ENCODE measurements at places on chromosomes 16 and 17.

GRCh38 chr16:57361404-57361803 is 2.8 kb downstream of the CCL22 start:
- no peak overlapping the region for H3K27ac ChIP-seq
- no peaks in the 10 kb centered on the region for H3K36me3 ChIP-seq
- H3K4me1 ChIP-seq: peaks cover 7% of the 10 kb centered on the region
- H3K4me3 ChIP-seq: no peak overlapping the region

DNA sequence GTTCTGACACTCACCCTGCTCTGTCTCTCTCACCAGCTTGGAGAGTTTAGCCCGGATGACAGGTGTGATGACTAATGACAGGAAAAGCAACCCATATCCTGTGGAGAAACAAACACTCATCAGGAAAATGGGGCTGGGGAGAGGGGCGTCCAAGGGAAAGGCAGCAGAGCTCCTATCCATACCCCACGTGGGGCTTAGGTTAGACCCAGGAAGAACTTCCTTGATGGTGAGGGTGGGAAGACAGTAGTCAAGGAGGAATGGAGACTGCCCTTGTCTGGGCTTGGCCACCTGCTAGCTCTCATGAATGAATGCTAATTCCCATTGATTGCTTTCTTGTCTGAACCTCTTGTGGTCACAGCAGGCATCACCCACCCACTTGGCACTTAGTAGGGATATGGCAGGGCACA is 3.8 kb downstream of the SLC46A1 start:
- no peak overlapping the region for H3K27ac ChIP-seq
- no peaks in the 10 kb centered on the region for H3K27me3 ChIP-seq
- DNase-seq: no peak

DNA sequence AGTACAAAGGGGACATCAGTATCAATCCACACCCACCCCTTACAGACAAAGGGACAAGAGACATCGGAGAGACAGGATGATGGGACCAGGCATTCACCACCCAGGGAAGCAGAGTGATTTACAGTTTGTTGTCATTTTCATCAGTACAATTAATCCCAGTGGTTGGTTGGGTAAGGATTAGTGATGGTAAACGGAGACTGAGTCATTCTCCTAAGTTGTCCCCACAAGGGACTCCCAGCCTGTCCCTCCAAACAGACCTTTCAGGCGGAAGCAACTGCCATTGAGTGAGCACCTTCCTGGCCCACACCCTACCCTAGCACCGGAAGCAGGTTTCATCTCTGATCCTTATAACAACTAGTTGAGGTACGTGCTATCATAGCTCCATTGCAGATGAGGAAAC is 11.2 kb downstream of the PPL start:
- no peak overlapping the region for H3K27ac ChIP-seq
- H3K4me3 ChIP-seq: no peak overlapping the region
- H3K36me3 ChIP-seq: no peaks in the 10 kb centered on the region
- DNase-seq: no peak
- H3K27me3 ChIP-seq: no peaks in the 10 kb centered on the region
- no peaks in the 10 kb centered on the region for H3K4me1 ChIP-seq

GRCh38 chr16:54453871-54454270 is 167.3 kb upstream of the IRX3 start:
- no peaks in the 10 kb centered on the region for H3K4me1 ChIP-seq
- H3K27ac ChIP-seq: no peak overlapping the region
- no peaks in the 10 kb centered on the region for H3K27me3 ChIP-seq

- H3K4me1 ChIP-seq: peaks cover 6% of the 10 kb centered on the region
- no peak overlapping the region for H3K4me3 ChIP-seq
- H3K27me3 ChIP-seq: no peaks in the 10 kb centered on the region
- DNase-seq: no peak
Measured at GRCh38 chr16:67238806-67239470, 8.3 kb downstream of the FHOD1 start.

- H3K4me3 ChIP-seq: no peak overlapping the region
- H3K27ac ChIP-seq: no peak overlapping the region
- no peaks in the 10 kb centered on the region for H3K27me3 ChIP-seq
- DNase-seq: no peak
- no peaks in the 10 kb centered on the region for H3K36me3 ChIP-seq
Measured at GRCh38 chr16:88614818-88615580, 23.4 kb upstream of the IL17C start.

DNA sequence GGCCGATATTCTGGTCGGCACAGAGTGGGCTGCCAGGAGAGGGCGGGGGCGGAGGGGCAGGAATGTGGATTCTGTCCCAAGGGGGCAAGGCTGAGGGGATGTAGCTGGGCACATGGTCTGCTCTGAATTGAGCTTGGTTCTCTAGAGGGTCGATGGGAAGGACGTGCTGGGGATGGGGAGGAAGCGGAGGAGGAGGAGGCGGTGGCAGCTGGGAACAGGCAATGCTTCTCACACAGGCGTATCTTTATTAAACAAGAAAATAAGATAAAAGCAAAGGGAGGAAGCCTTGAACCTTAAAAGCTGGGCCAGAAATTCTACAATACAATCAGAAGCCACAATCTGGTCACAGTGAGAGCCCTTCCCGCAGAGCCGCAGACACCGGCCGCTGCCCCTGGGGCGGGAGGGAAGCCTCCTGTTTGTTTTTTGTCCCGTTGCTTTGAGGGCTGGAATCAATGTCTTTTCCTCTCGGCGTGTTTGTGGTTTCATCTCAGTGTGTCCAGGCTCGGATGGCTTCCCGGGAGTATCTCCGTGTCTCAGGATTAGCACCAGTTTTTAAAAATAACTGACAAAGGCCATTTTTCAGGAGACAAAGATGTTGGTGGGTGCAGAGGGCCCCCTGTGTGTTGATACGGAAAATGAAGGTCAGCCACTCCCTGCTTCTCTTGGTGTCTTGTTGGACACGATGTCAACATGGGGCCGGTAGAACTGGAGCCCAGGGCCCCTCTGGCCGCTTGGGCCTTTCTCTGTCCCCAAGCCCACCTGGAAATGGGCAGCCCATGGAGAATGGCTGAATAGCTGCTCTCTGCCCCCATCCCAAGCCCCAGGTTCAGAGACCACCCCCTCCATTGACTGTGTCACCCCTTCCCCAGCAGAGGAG is 12.3 kb upstream of the SLC7A5 start:
- H3K27ac ChIP-seq: no peak overlapping the region
- no peaks in the 10 kb centered on the region for H3K27me3 ChIP-seq
- H3K4me1 ChIP-seq: no peaks in the 10 kb centered on the region
- no peaks in the 10 kb centered on the region for H3K36me3 ChIP-seq
- no peak for DNase-seq

Measured in Peyer's patch (tissue), 4 donors.